ENCODE measurements at places on chromosomes 11 and 22.
A peak's percentile ranks its signal among the peaks of the same experiment; 100 is the strongest.

DNA sequence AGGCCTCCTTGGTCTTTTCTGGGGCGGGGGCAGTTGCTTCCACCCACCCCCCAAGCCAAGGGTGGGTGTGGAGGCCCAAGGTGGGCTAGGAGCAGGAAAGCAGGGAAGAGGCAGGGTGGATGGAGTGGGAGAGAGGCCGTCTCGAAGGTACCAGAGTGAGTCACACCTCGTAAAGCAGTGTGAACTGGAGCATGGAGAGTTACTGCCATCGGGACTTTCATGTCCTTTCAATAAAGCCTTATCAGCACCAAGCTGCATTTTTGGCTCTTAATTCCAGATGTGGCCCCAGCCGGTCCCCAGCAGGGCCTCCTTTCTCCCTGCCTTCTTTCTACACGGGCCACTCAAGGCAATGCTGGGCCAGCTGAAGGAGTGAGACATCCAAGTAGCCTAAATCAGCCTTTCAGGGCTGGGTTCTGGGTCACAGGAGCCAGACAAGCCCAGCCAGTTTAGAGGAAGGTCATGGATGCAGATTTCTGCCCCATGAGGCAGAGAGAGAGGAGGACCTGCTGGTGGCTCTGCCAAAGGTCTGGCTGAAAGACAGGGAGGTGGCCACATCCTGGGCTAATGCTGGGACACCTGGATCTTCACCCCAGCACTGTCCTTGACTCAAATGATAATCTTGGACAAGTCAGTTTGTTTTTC is 59.0 kb upstream of the CD82 start:
- no peak for DNase-seq

- no peak for DNase-seq
Measured at GRCh38 chr22:26546282-26546681, 34.0 kb upstream of the TFIP11 start.

DNA sequence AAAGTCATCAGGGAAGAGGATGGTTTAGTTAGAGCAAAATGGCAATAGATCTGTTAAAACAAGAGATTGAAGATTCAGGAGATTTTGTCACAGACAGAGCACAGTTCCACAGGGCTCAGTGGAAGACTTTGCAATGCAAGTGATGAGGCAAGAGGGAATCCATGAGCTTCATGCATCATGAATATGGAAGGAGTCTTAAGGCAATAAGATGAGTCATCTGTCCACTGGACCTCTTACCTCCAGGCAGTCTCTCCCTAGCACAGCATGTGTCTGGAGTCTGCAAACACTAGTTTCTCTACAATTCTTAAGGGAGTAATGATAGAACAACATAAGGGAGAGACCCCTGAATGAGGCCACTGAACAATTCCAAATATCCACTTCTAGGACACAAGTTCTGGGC is 245.7 kb downstream of the NXPE2 start:
- DNase-seq, result no peak

DNA sequence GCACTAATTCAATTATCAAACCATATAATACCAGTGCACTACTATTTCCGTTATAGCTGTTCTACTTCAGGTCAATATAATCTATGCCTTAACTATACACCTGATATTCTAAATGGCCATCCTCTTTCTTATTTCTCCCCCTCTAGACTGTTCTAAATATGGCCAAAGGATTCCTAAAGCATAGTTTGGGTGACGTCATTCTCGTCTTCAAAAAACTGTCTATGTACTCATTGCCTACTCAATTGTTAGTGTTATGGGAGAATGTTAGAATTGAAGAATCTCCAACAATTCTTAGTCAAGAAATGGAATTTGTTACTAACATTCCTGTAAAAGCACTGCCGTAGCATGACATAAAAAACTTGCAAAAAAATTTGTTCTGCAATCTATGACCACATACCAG is 431.1 kb upstream of the ANO3 start:
- DNase-seq, result no peak

- no peak for DNase-seq
Measured at GRCh38 chr11:69821511-69822040, 2.4 kb upstream of the FGF3 start.

DNA sequence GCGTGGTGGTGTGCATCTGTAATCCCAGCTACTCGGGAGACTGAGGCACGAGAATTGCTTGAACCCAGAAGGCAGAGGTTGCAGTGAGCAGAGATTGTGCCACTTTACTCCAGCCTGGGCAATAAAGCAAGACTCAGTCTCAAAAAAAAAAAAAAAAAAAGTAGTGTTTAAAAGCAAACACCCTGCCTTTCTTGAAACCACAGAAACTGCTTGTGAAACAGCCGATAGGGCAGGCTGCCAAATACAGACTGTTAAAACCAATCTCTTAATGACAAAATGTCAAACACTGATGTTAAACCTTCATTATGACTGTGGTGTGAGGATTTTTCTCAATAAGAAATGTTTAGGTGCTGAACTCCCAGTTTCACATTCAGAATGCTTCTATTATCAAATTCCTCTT is 27.3 kb downstream of the MARK2 start:
- DNase-seq, result peak; percentile 73

DNA sequence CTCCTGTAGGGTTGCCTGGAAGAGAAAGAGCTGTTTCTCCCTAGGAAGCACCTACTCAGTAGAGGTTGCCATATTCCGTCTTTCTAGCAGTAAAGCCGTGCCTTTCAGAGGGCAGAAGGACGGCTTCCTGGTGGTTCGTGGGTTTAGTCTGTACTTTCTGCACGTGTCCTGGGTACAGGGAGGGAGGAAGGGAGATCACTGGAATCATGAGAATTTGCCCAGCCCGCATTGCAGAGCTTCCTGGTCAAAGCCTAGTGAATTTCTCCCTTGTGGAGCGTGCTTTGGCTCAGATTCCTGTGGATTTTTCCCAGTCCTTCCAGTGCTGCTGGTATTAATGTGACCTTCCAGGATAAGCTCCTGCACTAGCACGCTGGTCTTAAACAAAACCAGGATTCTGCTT is 44.9 kb downstream of the GRAMD1B start:
- DNase-seq, result no peak

GRCh38 chr11:95067841-95068219 is 1.1 kb downstream of the SRSF8 start:
- DNase-seq, result no peak

DNA sequence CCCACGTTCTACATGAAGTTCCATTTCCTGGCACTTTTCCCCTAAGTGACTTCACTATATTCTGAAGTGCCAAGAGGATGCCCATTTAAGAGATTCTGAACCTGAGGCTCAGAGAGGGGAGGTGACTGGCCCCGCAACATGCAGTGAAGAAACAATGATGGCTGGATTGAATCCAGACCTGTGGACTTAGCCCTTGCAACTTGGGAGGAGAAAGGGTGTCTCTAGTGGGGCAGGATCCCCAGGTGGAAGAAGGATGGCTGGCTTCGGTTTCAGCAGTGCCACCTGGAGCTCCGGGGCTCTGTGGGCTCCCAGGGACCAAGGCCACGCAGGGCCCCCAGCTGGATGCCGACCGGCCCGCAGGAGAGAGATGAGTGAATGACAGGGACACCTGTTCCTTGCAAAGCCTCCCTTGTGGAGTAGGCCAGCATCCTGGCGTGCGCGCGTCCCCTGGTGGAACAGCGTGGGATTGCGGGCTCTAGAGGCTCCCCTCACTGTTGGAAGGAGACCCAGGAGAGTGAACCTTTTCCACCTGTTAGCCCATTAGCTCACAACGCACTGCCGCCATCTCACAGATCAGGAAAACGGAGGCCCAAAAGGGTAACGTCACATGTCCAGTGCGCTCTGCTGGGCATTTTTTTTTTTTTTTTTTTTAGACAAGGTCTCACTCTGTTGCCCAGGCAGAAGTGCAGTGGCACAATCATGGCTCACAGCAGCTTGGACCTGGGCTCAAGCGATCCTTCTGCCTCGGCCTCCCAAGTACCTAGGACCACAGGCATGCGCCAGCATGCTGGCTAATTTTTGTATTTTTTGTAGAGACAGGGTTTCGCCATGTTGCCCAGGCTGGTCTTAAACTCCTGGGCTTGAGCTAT is 104.7 kb downstream of the KIAA1671 start:
- peak; percentile 68 for DNase-seq

- DNase-seq, result no peak
Measured at GRCh38 chr11:65209711-65210360, 28.1 kb downstream of the CAPN1 start.

DNA sequence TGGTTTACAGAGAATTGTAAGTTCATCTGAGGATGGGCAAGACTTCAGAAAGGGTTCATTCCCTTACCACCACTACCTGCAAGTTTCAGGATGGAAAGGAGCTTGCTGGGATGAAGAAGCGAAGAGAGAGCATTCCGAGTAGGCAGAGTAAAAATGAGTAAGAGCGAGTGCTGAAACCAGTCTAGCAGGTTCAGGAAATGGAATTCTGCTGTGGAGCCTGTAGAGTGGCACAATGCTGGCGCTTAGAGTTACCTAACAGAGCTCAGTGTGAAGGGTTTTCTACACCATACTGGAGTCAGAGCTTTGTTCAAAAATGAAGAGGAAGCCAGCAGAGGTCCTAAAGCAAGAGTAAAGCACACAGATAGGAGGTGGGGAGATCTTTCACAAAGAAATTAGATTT is 179.2 kb upstream of the ZC3H12C start:
- DNase-seq, result no peak

- DNase-seq, result no peak
Measured at GRCh38 chr11:9851366-9851765, 187.5 kb downstream of the SWAP70 start.

GRCh38 chr11:122812638-122813037 is 25.7 kb upstream of the CRTAM start:
- no peak for DNase-seq

- no peak for DNase-seq
Measured at GRCh38 chr11:84947970-84948580, 679.1 kb downstream of the DLG2 start.

DNA sequence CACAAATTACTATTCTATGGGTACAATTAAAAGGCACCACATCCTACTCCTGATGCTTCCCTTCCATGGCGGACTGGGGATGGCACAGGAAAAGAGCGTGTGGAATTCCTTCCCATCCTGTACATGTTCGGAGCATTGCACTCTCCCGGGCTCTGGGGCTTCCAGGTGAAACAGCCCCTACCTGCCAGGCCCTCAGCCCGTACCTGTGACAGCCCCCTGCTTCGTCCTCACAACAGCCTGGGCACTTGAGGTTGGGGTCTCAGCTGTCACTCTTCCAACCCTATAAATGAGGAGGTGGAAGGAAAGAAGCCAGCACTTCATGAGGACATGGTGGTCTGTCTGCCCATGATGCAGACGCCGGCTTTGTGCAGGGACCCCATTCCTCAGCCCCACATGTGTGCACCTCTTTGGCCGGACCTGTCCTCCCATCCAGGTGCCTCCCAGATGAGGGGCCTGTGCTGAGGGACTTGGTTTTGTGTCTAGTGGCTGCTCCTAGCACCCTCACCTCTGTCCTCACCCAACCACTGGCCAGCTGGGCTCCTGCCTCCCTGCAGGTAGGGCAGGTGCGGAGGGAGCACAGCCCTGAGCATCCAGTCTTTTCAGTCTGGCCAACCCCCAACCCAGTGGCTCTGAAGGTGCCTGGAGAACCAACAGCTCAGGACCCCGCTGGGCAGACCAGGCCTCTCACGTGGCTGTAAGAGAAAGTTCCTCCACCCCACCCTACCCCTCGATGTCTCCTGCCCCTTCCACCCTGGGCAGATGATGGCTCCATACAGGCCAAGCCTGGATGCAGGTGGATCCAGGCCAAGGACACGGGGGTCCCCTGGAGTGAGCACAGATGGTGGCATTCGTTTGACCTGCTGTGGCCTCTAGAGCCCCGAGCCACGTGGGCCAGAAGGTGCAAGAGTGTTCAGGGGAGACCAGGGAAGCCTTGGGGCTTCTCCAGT is 23.4 kb upstream of the WNT7B start:
- no peak for DNase-seq

DNA sequence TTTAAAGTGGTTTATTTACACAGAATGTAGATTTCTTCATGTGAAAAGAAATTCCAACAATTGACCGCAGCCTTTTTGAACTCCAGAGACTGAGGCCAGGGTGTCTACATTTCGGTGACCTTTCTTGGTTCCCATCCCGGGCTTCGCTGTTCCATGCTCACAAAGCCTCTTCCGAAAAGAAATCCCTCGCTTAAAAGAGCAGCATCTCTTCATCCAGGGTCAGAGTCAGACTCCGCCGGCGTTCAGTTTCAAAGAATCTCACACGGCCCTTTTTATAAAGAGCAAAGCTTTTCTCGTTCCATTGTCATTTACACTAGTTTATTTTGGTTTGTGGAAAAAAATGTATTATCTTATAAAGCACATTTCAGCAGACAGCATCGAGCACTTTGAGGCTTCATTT is 530.6 kb upstream of the B3GAT1 start:
- DNase-seq, result no peak

DNA sequence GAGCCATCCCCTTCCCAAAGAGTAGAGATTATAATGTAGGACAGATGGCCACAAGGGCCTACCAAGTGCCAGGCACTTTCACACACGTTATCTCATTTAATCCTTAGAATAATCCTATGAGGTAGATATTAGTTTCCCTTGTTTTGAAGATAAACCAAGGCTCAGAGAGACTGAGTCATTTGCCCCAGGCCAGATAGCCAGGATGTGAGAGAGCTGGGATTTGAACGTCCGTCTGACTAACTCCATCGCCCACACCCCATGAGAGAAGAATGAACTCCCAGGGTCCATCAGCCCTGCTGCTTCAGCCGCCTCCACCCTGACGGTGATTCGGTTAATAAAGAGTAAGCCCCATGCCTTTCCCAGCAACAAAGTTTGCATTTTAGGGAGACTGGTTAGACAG is 10.7 kb downstream of the PRG3 start:
- DNase-seq, result no peak
